ENCODE measurements at places on chromosomes 5 and 9.

DNA sequence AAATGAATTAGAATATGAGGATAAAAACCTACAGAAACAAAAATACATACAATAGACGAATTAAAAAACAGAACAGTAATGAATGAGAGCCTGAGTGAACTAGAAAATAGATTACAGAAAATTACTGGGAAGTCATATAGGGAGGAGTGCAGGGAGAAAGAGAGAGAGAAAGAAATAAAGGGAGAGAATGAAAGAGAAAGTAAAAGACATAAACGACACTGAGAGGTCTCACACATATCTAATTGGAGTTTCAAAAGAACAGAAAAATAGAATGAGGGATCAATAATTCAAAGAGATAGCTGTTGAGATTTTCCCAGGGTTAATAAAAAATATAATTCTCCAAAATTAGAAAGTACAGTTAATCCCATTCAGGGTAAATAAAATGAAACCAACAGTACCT, 156.4 kb upstream of the FTMT start:
- no peak for DNase-seq

DNA sequence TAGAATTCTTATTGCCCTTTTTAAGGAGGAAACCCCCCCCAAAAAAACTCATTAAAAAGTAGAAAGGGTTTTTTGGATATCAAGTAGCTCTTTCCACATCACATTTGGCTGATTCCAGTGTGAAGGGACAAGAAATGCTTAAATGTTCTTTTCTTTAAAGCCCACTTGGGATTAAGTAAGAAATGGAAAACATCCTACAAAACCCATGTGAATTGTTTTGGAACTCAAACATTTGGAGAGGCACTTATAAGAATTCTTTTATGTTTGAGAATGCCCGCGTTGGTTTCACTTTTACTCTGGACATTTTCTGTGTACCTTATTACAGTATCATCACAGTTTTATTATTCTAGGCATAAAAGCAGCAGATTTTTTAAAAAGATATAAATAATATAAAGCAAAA, 301.1 kb upstream of the ACTBL2 start:
- DNase-seq: no peak

- DNase-seq: no peak
Measured at GRCh38 chr5:62340979-62341378, 35.0 kb downstream of the KIF2A start.

- no peak for DNase-seq
Measured at GRCh38 chr9:68683433-68683832, 21.6 kb upstream of the PIP5K1B start.

DNA sequence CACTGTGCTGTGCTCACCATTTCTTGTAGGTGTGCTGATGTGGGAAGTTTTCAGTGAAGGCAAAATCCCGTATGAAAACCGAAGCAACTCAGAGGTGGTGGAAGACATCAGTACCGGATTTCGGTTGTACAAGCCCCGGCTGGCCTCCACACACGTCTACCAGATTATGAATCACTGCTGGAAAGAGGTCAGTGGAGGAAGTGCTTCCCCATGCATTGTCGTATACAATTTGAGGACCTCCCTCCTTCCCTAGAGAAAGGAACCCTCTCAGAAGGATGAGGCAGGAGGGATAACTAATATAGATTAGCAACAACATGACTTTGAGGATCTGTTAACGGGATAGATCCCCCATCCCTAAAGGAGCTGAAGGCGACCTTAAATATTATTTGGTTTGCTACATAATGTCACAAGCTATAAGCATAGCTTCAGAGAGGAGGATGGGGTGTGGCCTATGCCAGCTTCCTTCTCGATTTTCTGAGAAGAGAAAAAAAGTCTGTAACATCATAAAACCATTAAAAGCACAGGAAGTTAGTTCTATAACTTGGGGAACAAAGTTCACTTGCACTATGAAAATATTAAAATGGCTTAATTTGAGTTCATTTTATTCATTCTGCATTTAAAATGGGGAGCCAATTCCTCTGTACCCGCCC, 17.0 kb upstream of the CYFIP2 start:
- peak; percentile 41 for DNase-seq

DNA sequence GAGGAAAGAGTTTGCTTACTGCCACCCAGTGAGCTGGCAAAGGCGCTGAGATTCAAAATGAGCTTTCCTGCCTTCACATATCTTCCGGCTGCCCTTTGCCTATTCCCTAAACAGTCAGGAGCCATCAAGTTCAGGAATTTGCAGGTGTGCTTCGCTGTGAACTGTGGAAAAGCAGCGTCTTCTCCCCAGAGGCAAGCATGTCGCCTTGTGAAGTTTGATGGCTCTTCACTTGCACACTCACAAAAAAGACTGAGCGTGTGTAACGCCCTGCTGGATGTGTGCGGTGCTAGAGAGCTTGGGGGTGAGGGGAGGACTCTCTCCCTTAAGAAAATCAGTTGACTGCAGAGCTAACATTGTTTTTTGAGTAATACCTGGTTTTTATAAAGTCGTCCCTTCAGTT, 288.7 kb downstream of the DOCK8 start:
- DNase-seq: no peak

DNA sequence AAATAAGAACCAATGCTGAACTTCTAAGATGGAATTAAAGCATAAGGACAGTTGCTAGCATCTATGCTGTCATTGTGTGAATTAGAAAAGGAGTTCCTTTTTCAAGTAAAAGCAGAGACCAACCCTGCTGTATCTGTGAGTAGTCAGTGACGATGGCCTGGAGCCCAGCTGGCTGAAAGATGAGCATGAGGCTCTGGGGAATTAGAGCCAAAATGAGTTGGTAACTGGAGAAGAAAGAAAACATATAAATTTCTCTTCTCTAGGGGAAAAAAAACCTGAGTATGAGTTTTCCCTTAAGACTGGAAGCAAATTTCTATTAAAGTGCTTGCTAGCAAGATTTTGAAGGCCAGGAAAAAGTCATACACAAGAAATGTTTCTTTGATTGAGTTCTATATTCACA, 1.6 kb upstream of the SPZ1 start:
- DNase-seq: no peak

GRCh38 chr9:110180511-110181434, 27.2 kb downstream of the C9orf152 start:
- DNase-seq: no peak

Measured in stimulated activated CD4-positive, alpha-beta T cell treated with anti-CD3 and anti-CD28 coated beads, Interleukin-2, amount 100 ng/mL, for 24 hours (primary cell).